ENCODE measurements at places on chromosomes 1 and 21.
A peak's percentile ranks its signal among the peaks of the same experiment; 100 is the strongest.

- DNase-seq: peak; percentile 51
Observed at GRCh38 chr1:162753998-162754585, 36.4 kb upstream of the HSD17B7 start.

GRCh38 chr1:42454403-42454802, 1.4 kb downstream of the ZMYND12 start:
- DNase-seq: no peak

- no peak for DNase-seq
Observed at GRCh38 chr1:201764166-201764565, 64.8 kb upstream of the IPO9 start.

GRCh38 chr1:74334147-74334546, 99.0 kb downstream of the TNNI3K start:
- DNase-seq: peak; percentile 10

DNA sequence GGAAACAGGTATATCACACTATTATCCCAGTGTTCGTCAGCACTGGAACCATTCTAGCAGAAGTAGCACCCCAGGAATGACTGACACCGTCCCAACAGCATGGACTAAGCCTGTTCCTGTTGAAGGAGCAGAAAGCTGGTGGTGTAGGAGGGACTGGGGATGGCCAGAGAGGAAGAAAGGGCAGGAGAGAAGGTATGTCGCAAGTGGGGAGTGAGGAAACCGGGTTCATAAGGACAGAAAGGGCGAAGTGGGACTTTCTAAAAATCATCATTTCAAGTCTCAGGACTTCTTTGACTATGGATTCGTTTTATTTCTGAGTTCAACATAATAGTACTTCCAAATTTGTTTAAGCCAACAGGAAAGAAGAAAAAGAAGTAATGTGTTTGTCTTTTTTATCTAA, 19.7 kb upstream of the MX1 start:
- no peak for DNase-seq

DNA sequence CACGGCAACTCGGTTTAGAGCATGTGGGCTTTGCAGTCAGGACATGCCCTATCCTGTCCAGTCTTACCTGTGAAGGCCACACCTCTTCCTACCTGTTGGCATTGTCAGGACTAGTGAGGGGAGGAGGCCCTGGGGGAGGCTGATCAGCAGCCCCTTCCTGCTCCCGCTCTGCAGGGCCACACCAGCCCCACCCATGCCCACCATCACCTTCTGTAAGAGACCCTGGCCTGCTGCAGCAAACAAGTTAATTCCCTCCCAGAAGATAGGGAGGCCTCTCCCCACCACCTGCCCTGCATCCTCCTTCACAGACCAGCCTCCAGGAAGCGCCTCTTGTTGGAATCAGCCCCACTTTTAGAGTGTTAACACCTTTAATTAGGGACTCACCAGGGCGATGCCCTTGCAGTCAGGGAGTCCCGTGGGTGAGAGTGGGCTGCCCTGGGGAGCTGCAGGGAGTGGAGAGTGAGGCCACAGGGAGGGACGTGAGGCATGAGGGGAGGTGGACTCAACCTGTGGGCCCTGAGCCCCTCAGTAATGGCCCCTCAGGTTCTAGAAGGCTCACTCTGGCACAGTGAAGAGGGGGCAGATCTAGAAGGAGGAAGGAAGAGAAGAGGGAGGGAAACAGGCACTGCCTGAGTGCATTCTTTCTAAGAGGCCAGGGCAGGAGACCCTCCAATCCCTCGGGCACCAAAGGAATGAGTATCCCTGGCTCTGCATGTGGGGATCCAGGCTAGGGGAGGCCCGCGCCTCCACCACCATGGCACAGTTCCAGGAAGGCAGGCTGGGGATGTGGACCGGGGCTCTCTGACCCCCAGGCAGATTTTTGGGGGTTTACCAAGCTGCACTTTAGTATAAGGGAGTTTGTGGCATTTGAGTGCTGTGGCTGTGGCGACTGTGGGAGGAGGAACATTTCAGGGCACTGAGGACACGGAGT, 8.2 kb downstream of the UMODL1 start:
- no peak for DNase-seq

DNA sequence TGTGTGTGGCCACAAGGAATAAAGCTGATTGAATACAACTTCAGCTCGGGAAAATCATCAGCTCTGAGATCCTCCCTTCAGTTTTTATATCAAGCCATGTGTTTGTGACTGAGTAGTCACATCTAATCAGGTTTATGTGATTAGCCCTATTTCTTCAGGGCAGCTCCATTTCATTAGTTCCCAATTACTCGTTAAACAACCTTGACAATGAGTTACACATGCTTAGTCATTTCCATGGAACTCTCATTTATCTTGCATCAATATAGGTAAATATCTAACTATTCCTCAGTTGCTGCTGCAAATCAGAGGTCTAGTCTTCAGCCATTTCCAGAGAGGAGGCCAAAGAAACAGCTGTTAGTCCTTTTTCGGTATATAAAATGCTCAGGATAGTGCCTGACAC, 16.3 kb downstream of the CRB1 start:
- no peak for DNase-seq

DNA sequence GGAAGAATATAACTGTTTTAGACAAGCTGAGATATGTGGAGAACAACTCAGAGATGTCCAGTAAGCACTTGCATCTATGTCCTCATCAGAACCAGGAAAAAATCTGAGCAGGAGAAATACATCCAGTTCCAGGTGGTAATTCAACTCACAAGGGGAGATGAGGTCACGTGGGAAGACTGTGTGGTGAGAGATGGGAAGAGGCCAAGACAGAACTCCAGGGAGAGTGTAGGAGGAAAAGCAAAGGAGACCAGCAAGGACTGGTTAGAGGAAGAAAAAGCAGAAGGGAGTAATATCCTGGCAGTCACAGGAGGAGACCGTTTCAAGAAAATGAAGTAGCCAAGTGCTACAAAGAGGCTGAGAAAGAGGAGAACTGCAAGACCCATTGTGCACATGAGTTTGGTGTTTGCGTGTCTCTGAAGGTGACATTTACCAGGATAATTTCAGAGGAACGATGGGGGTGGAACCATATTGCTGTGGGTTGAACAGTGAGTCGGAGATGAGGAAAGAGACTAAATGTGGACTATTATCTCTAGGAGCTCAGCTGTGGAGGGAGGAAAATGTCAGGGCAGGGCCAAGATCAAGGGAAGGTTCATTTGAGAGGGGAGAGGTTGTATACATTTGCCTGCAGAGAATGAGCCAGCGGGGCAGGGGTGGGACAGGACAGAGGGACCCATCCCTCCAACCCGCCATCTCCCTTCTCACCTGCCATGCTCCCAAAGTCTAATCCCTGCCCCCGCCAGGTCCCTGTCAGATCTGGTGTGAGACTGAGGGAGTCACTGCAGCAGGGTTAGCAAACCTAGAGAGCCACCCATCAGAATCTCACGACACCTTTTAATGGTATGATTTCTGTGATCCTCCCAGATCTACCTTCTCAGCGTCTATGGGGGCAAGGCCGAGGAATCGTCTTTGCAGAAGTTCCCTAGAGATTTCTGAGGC, 24.9 kb downstream of the SUSD4 start:
- peak; percentile 7 for DNase-seq

- DNase-seq: no peak
Observed at GRCh38 chr1:91007827-91008226, 14.0 kb downstream of the ZNF644 start.

Measured in fibroblast of skin of right quadriceps (primary cell).